Activated T-cell treated with anti-CD3 and anti-CD28 coated beads for 48 hours (primary cell): ENCODE measurements at places on chromosomes 5 and 9.

DNA sequence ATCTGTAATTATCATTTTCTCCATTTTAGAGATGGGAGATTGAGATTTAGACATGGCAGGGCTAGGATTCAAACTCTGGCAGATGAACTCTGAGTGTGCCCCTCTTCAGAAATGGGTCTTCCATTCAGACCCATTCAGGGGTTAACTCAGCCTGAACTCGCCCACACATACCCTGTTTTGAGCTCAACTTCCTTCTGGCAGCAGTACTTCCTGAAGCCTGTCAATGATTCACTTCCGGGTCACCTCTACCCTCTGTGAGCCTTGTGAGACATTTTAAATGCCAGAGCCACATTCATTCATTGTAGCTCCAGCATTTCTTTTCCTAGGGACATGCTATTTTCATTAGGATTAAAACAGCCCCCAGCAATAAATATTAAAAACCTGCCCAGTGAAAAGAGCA is 209.3 kb upstream of the SLC24A2 start:
- no peak for DNase-seq

- DNase-seq, result no peak
Measured at GRCh38 chr9:128056887-128057723, 10.0 kb downstream of the NAIF1 start.

DNA sequence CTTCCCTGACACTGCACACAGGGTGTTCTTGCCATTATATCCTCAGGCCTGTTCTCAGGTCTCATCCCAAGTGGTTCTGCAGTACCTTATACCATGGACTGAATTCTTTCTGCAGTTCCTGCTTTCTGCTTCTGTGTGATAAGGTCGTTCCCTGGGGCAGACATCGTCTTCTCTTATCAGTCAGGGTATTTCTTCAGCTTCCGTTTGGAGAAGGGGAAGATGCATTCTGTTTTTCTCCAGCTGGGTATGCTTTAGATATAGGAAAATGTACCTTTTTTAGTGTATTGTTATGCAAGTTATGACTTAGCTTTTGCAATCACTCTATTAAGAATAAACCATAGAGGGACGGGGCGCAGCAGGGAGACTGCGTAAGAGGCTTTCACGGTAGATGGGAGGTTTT is 31.1 kb downstream of the RALGPS1 start:
- no peak for DNase-seq

DNA sequence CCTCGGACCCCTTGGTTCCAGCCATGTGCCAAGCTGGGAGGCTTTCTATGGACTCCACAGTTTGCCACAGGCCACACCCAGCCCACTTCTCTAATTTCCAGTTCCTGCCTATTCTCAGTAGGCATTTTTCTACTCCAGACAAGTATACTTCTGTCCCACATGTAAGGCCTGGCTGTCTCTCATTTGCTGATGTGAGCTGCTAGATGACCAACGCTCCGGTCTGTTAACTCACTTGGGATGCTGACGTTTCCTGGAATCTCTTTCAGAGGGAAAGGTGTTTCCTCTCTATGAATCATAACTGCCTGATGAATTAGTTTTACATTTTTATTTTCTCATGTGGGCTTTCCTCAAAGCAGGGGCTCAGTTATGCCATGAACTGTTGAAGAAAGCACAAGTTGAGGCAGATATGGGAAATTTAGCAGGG is 36.3 kb downstream of the ERGIC1 start:
- no peak for DNase-seq

- no peak for DNase-seq
Measured at GRCh38 chr5:22542340-22542739, 310.8 kb downstream of the CDH12 start.

DNA sequence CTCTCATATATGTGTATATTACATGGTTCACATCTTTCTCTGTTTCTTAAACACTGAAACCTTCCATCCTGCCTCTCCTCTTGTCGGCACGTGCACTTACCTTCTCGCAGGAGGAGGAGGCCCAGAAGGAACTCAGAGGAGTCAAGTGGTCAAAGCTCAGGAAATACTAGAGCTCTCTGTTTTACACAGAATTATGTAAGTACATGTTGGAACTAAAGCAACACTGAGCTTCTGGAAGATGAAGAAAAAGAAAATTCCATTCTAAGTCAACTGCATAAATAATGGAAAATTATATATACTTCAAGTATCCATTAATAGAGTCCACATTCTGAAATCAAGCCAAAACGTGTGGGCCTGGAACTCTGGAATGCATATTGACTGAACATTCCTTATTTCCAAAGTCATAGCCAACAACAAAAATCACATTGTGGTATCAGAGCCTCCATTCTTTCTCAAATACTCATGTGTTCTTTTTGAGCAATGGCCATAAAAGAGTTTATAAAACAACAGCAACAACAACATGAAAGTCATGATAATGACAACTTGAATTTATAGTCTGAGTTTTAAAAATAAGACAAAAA is 121.5 kb upstream of the RAI14 start:
- no peak for DNase-seq

DNA sequence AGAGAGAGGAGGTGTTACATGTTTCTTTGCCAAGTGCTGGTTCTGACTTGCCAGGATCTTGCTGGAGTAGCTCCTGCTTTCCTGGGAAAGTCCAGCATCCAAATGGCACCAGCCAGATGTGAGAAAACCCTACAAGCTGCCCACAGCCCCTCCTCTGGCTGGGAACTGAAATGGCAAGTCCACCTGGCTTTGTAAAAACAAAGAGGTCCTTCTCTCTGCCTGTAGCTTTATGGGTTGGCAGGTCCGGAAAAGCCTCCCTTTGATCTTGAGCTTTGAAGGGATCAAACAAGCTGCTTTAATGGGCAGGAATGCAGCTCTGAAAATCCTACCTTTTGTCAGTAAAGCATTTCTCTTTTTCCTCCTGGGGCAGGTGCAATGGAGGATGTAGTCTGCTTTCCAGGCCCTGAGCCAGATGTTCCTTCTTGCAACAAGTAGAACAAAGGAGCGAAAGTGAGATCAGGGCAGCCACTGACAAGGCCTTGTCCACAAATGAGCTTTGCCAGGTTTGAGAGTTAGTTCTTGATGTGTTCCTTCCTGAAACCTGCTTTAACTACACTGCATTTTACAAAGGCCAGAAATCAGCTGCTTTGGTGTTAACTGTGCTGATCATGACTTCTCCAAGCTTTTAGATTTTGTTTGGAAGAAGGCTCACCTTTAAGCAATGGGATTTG is 456.7 kb downstream of the ZNF608 start:
- DNase-seq, result no peak
